ENCODE measurements at places on chromosomes 4 and X.

GRCh38 chr4:184649971-184650855, 675 bp downstream of the PRIMPOL start:
- no peak for DNase-seq

DNA sequence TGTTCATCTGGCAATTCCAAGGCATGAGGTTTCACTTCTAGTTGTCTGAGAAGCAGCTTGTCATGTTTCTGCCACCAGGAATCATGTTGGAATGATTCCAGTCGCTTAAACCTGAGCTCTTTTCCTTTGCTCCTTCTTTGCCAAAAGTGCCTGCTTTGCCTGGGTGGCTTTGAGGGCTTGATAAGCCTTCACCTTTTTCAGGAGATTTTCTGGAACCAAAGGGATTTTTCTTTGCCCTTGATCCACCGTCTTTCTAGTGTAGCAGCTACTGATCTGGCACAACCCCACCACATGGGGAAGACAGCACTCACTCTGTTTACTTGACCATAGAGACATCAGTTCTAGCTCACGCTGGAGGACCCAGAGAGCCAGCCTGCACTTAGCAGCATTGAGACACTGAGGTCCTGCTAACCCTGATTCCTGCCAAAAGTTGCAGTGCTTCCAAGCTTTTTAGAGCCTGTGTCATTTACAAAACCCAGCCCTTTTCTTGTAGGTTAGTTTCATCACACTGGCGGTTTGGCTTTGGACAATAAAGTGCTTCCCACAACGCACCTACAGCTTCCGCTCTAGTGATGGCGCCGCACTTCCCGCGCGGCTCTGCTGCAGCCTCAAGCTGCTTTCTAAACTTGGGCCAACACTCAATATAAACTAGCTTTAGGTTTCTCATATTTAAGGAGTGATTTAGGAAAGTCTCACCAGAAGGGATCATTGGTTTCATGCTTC, 7.3 kb upstream of the CCNI start:
- DNase-seq: no peak

- DNase-seq: no peak
These were observed 27.5 kb upstream of the OTUD4 start for GRCh38 chr4:145207934-145208333.

DNA sequence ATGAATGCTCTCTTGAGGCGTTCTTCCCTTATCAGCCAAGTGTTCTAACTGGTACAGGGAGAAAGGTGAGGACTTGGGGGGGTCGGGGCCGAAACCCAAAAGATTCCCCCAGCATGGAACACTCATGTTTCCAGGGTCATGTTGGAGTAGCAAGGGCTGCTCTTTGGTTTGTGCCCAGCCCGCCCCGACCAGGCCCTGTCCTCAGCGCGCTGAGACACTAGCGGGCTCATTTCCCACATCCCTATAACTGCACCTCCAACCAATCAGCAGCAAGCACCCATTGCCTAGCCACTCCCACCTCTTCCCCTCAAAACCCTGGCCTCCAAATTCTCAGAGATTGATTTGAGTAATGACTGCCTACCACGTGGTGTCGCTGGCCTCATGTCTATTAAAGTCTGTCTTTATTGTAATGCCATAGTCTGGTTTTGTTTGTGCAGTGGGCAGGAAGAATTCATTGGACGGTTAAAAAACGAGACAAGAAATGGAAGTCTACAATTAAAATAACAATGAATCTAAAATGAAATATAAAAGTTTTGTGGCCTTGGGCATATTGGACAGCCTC, 1928.4 kb downstream of the STIM2 start:
- DNase-seq: no peak

- DNase-seq: no peak
These were observed 147.6 kb upstream of the DIPK2B start for GRCh38 chrX:45348296-45348695.

DNA sequence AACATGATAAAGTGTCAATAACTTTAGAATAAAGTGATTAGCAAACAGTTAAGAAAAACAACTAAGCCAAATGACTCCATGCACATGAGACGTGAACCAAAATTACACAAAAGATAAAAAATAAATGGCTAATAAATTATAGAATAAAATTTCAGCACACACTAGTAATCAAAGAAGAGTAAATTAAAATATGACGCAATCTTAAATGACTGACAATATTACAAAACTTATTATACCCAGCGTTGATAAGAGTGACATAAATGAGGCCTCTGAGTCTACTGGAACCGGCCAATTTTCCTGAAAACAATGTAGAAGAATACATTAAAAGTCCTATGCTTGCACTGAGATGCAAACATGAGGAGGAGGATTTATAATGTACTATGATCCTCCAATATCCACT, 187.4 kb downstream of the DHX15 start:
- DNase-seq: no peak

GRCh38 chr4:184588893-184589292, 60.4 kb downstream of the CASP3 start:
- DNase-seq: no peak

- no peak for DNase-seq
These were observed 157.0 kb downstream of the TMEM164 start for GRCh38 chrX:110159865-110160264.

DNA sequence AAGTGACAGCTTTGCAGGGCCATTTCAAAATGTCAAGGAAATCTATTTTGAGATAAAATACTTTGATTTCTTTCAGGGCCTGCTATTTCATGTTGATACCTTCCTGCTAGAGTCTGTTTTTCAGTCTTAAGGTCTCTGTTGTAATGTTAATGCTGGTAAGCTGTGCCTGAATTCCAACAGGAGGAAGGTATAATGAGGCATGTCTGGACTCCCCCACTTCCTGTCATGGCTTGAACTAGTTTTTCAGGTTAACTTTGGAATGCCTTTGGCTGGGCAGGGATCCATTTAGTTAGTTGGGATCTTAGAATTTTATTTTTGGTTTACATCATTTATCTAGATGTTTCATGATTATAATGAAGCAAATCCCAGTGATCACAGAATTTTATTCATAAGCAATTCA, 279.0 kb downstream of the CFAP47 start:
- DNase-seq: no peak

DNA sequence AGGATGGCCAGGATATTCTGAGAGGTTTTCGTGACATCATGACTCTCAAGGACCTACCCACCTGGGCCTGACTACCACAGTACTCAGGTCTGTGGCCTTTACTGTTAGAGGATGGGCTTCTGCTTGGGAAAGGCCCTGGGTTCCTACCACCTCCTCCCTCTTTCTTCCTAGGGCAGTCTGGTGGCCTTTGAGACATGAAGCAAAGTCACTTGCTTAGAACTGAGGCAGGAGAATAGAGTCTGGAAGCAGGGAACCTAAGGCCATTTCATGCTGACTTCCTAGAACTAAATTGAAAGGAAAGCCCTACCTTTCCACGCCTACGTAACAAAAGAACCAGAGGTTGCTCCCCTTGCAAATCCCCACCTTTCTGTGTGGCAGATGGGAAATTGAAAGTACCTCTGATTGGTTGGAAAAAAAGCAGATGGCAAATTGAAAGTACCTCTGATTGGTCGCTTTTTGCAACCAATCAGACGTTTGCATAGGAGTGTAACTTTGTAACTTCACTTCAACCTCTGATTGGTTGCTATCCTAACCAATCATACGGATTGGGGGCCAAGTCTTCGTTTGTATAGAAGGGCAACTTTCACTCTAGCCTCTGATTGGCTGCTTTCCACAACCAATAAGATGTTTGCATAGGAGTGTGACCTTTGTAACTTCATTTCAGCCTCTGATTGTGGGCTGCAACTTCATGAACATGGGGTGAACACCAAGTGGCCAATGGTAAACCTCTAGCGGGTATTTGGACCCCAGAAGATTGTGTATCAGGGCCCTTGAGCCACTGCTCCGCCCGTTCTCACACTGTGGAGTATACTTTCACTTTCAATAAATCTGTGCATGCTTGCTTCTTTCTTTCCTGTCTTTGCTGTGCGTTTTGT, 9.9 kb upstream of the AKAP14 start:
- DNase-seq: no peak

- DNase-seq: no peak
These were observed 7.6 kb downstream of the UGT8 start for GRCh38 chr4:114606245-114606644.

- no peak for DNase-seq
These were observed 46.6 kb downstream of the CD40LG start for GRCh38 chrX:136694431-136695087.

DNA sequence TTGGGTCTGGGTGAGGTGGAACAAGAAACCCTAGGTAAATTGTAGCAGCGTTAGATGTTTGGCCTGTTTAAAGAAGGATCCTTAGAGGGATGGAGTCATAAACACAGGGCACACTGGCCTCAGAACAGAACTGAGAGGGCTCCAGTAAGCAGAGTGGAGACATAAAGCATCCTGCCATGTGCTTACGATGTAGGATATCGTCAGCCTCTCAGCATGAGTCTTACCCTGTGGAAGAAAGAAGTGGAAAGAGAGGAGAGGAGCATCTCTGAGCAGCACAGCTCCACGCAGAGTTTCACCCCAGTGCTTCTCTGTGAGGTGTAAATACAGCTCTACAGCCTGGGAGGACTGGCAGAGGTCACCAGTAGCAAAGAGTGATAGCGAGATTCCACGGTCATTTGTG, 27.8 kb upstream of the SORBS2 start:
- no peak for DNase-seq

DNA sequence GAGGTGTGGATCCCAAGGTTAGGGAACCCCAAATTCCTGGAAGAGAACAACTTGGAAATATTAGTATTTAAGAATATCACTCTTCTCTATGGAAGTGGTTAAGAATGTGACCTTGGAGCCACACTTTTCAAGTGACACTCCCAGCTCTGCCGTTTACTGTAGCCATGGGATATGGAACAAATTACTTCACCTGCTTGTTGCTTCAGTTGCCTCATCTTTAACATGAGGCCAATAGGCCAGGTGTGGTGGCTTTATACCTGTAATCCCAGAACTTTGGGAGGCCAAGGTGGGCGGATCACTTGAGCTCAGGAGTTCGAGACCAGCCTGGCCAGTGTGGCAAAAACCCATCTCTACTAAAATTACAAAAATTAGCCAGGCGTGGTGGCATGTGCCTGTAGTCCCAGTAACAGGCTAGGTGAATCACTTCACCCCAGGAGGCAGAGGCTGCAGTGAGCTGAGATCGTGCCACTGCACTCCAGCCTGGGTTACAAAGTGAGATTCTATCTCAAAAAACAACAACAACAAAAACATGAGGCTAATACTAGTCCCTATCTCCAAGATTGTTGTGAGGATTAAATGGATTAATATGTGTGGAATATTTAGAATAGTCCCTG, 13.0 kb downstream of the IL13RA1 start:
- DNase-seq: no peak

- no peak for DNase-seq
These were observed 137.2 kb downstream of the SH3KBP1 start for GRCh38 chrX:19750028-19750782.

DNA sequence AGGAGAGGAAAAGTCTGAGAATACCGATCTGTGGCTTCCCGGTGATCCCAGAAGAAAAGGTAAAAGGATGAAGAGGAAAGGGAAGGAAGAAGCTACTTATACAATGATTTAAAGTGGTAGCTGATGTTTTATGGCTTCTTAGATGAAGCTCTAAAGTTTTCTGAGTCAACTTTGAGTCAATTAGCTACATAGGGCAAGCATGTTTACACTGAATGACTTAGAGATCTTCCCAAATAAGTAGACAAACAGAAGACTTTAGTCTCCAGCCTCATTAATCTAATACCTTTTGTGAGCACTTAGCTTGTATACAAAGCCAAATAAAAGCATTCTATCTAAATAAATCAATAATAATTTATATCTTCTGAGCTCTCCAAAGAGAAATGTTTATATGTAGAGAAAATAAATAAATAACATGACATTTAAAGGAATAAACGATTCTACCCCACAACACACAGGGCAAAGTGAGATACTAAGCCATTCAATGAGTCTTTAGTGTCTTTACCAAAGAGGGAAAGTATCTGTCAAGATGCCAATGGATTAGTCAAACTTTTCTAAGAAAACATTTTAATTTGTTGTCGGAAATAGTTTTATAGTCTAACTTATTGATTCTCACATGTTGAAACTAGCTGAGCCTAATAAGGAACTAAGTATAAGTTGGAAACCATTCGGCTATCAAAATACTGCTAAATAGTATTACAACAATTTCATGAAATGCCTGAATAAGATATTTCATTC, 46.0 kb upstream of the TMEM184C start:
- DNase-seq: no peak

- DNase-seq: no peak
These were observed 62.7 kb downstream of the FGFBP1 start for GRCh38 chr4:15875663-15876460.

DNA sequence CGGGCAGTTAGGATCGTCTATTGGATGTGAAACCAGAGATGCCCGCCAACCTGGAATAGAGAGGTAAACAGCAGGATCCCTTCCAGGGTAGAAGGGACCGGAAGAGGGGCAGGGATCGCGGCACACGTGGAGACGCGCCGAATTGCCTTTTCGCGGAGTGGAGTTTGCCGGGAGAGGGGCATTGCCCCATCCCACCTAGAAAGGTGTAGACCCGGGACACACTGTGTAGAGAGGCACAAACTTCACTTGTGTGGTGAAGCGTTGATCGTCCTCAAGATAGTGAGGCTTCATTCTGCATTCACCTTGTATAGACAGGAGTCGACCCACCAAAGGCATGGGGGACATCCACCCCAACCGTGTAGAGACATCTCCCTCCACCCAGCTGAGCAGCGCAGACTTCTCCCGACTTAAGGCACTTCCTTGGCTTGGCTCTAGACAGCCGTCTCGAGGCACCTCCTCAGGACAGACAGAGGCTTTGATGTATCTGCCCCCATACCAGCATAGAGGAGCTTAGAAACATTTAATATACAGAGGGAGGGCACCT, 410 bp downstream of the GNL3L start:
- no peak for DNase-seq

- no peak for DNase-seq
These were observed 237.9 kb downstream of the SNCA start for GRCh38 chr4:89599026-89599425.

DNA sequence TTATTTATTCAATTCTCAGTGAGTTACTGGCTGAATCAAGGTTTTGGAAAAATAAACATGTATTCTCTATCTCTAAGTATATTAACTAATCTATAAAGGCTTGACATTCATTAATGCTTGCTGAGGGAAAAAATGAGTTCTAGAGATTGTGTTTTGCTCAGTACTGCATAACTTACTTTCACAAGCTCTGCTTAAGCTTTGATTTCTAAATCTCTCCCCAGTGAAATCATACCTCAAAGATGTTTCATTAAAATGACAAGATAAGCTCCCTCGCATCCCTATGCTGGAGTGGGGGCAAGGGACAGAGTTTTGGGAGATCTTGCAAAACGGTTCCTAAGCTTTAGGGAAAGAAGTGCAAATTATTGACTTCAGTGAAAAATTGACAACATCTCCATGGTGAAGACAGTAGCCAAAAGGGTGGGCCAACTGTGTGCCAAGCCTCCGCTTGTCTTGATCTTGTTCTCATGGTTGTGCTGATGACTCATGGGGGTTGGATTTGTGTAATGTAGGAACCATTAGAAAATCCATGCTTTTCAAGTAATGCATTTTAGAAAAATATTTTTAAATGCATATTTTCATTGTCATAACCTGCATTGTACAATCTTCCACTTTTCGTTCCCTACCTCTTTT, 521.4 kb downstream of the RPA4 start:
- DNase-seq: no peak

All from dorsolateral prefrontal cortex (tissue), 122 donors.